NCI-H1436 (cell line): ENCODE measurements at places on chromosomes 12 and 14.

DNA sequence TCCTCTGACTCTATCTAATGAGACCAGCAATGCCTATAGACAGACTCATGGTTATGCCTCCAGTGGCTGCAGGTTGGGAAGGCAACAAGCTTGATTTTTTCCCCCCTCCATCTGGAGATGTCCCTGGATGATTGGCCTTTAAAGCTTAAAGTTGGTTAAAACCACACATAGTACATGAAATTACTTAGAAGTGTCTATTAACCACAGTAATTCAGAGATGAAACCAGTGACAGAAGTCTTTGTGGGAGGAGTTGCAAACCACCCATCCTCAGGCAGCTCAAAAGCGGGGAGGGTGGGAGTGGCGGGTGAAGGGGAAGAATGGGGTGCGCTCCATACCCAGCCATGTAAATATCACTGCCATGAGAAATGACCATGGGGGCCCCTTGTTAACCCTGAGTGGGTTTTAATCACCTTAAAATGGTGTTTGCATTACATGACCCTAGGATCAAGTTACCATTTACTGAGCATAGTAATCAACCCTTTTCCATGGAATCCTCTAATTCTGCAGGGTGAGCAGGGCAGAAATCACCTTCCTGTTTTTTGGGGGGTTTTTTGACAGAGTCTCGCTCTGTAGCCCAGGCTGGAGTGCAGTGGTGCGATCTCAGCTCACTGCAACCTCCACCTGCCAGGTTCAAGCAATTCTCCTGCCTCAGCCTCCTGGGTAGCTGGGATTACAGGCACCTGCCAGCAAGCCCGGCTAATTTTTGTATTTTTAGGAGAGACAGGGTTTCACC lies 133.5 kb downstream of the FOXN3 start:
- no peak for DNase-seq

DNA sequence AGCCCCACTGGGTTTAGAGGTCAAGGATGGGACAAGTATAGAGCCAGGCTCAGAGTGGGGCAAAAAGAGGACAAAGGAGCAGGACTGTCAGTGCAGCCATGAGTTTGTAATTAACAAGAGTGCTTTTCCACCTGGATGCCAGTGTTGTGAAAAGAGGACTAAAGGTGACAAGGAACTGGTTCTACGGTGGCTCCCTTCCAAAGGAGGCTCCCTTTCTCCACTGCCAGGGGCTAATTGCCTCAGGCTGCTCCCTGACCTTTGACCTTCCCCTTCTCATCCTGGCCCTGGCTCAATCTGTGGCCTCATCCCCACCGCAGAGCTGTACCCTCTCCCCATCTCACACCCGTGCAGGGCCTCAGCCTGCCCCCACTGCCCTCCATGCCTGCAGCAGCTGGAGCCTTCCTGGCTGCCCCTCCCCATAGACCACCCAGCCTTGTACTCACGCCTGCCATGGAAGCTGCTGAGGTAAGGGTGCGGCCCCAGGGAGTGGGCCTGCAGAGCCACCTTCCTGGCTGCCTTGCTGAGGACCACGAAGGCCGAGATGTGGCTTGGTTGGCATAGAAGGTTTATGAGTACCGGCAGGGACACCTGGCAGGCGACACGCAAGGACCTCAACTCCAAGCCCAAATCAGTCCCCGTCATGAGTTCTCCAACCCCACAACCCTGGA lies 24.8 kb upstream of the FKBP4 start:
- no peak for DNase-seq

- DNase-seq = no peak
Observed at GRCh38 chr12:11705010-11705409, 55.5 kb downstream of the ETV6 start.

GRCh38 chr12:100897240-100897639 lies 102.7 kb downstream of the ANO4 start:
- no peak for DNase-seq

DNA sequence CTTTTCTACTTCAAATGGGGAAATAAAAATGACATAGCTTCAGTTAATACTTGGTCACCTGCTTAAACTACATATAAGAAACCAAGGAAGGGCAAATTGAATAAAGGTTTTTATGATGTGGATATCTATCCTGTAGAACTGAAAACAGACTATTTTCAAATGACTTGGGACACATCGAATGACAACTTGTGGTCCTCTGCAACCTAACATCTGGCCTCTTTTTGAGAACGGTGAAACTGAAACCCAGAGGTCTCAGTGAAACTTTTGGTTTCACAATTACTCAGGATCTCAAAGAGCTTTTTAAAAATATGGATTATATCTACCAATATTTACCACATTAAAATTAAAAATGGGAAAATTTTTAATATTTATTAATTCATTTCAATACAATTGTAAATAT lies 65.2 kb downstream of the PPP2R5E start:
- DNase-seq = no peak

DNA sequence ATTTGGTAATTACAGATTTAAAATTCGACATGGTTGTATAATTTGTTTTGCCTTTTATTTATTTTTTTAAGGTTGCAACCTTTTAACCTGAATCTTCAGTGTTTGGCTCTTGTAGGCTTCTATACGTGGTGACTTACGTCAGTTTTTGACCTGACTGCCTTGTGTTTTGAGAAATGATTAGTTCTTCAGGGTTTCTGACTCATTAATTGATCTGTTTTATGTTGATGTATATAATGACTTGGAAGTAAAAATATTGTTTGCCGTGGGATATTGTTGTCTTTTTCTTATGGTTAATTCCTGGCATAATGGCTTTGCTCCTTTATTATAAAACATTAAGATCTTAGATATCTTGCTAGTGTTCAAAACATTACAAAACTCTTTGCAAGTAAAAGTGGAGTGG lies 2.5 kb downstream of the RASSF8 start:
- no peak for DNase-seq

- DNase-seq = no peak
Observed at GRCh38 chr14:85281921-85282320, 248.0 kb upstream of the FLRT2 start.

- no peak for DNase-seq
Observed at GRCh38 chr12:91133871-91134270, 22.6 kb upstream of the LUM start.

- no peak for DNase-seq
Observed at GRCh38 chr12:46459861-46460545, 87.4 kb upstream of the SLC38A2 start.

DNA sequence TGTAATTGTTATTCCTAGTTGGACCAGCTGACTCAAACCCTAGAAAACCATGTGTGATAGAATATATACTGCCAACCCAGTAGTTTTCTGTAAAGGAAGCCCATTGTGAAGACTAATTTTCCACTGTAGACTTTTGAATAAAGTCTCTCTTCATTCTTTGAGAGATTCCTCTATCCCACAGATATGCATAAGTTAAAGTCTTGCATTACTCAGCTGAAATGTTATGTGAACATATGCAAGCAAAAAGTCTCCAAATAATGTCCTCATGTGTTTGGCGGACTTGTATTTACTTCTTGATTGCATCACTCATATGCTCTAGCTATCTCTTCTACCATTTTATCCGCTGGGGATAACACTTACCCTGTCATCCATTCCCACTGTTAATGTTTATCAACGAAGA lies 35.1 kb upstream of the OTOGL start:
- no peak for DNase-seq

- no peak for DNase-seq
Observed at GRCh38 chr14:93072659-93073357, 42.9 kb downstream of the ITPK1 start.

DNA sequence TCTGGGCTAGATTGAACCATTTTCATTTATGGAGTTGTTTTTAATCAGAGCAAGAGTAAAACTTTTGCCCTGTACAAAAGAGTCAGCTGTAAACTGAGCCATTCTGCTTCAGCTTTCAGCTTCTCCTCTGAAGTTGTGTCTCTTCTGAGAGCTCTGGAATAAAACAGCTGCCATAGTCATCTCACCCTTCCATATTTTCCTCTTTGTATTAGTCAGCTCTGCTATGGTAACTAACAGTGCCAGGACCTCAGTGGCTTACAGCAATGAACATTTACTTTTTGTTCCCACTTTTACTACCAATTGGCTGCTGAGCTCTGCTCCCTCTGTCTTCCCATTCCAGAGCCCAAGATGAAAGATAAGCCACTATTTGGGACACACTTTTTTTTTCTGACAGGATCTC lies 178.5 kb downstream of the DAD1 start:
- no peak for DNase-seq

GRCh38 chr12:94074216-94074979 lies 74.0 kb upstream of the PLXNC1 start:
- no peak for DNase-seq

DNA sequence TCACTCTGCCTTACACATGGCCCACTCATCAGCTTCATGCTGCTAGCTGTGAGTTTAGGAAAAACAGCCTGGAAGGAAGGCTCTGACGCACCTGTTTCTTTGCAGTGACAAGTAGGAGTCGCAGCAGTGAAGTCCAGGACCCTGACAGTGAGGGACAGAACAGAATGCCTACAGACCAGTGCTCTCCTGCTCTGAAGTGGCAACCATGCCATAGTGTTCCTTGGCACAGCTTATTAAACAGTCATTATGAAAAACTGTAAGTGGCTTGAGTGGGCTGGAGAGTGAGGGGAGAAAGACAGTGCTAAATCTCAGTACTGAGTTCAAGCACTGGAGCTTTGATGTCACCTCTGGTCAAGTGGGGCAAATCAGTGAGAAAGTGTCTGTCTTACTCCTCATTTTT lies 61.7 kb downstream of the MYRFL start:
- DNase-seq = no peak

DNA sequence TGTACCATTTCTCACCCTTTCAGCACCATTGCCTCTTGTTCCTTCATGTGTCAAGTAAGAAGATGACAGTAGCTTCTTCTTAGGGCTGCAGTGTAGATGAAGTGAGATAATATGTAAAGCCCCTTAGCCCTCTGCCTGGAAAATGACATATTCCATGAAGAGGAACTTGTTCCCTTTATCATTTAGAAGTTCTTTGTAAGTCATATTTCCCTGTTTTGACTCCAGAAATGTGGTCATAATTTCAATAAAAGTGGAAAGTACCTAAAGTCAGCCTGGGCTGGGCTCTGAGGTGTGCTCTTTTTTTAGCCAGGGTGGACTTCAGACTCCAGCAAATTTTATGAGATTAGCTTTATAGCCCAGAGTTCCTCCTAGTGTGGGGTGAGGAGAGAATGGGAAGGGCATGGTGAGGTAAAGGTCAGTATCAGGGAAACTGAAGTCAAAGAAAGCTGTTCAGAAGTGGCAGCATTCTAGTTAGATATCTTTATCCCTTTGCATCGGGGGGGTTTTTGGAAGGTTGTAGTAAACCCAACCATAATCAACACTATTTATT lies 92.5 kb downstream of the TMCC3 start:
- no peak for DNase-seq

GRCh38 chr14:69956970-69957369 lies 77.8 kb downstream of the SMOC1 start:
- DNase-seq = no peak

DNA sequence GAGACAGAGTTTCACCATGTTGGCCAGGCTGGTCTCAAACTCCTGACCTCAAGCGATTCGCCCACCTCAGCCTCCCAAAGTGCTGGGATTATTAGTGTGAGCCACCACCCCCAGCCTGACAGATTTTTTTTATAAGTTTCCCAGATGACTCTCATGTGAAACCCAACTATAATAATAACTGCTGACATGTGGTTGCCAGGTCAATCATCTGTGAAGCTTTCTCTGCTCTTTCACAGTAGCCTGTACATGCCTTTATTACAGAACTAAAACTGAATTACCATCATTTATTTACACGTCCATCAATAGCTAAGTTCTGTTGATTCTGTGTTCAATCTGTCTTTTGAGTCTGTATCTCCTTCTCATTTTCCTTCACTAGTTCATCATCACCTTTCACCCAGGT lies 218.5 kb downstream of the RPS29 start:
- no peak for DNase-seq
